Activated CD4-positive, alpha-beta T cell treated with anti-CD3 and anti-CD28 coated beads, Interleukin-2, amount 50 U/mL, for 48 hours (primary cell): ENCODE measurements at places on chromosomes 4 and X.
A peak's percentile ranks its signal among the peaks of the same experiment; 100 is the strongest.

- DNase-seq, result no peak
These were observed 68.9 kb upstream of the NDP start for GRCh38 chrX:44042116-44042515.

DNA sequence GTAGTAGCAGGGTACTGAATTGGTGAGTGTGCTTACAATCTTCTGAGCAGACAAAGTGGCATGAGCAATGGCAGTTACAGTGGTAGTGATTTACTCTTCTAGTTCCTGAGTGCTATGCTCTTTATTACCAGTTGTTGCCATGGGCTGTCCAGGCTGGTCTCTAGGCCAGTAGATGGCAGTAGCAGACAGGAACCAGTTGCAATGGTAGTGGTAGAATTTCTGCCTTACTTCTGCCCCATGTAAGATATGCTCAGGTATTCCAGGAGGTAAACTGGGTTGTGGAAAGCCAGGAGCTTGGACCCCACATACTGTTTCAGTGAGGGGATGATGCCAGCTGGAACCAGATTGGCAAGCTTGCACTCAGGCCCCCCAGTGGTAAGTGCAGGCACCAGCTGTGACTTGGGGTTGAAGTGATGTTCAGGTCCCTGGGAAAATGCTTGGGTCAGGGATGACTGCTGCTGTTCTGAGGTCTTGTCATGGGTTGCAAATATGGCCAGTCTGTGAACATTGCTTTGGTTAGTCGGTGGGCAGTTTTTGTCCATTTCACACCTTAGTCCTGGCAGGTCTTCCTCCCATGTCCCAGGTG is 63.0 kb upstream of the ZXDB start:
- DNase-seq, result peak; percentile 1

DNA sequence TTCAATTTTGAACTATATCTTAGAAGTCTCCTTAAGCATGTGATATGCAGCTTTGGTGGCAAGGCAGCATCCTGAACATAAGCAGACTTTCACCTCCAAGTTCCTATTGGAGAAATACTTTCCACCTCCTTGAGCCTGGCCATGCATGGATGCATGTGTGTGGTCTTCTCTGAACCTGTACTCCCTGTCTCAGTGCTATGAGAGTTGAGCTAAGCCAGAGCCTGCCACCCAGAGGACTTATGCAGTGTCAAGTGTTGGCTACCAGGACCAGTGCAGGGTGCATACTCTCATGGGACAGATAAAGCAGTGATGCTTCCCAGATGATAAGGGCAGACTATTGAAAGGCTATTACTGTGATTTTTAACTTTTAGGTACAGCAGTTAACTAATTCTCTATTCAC is 105.6 kb downstream of the TSPAN7 start:
- DNase-seq, result no peak

GRCh38 chr4:187232796-187233195 is 509.1 kb upstream of the FAT1 start:
- DNase-seq, result no peak

- DNase-seq, result no peak
These were observed 29.0 kb upstream of the MAMLD1 start for GRCh38 chrX:150334100-150334499.

DNA sequence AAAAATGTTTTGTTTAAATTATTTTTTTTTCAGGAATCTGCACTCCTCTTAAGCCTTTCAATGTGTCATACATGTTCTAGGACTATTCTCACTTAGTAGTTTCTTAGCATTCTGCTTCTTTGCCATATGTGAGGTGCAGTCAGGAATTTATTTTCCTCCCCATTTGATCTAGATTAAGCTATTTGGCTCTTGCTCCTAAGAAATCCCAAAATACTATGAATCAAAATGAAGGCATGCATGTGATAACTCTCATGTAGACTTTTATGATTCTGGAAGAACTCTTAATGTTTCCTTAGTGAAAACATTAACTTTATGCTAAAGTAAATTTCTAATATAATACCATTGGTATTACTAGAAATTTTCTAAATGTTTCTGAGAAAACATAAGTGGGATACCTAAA is 664.5 kb downstream of the RAPGEF2 start:
- no peak for DNase-seq

- DNase-seq, result peak; percentile 93
These were observed at the start of gene UBE2D3 for GRCh38 chr4:102826890-102827673. Gene UBE2D3, minus strand, starts transcription at chr4:102827551. Its CDS starts 1,043 bp downstream, at chr4:102826508.

GRCh38 chrX:15946783-15947580 is 92.4 kb upstream of the AP1S2 start:
- no peak for DNase-seq

GRCh38 chr4:101190751-101191150 is 156.6 kb downstream of the PPP3CA start:
- DNase-seq, result no peak

DNA sequence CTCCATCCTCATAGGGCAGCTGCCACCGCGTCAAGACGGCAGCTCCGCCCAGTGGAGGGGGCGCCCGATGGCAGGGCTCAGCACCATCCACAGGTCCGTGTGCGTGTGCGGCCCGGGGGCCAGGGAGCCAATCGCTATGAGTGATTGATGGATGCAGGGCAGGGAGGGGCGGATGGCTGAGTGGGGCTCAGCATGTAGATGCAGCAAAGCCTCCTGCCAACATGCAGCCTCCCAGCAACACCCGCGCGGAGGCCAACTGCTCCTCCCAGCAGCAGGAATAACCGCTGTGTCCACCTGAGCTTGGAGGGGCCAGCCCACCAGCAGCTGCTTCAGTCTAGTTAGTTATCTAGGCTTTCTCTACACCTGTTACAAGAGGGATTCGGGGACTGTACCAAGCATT is 77.4 kb downstream of the MTMR1 start:
- DNase-seq, result no peak
